Activated CD8-positive, alpha-beta T cell treated with anti-CD3 and anti-CD28 coated beads, Interleukin-2, amount 10 ng/mL, durations not matched to agents 7 days and 5 days (primary cell): ENCODE measurements at places on chromosomes 3 and 15. TPM values are rescaled to one million over a fixed set of nuclear protein-coding genes. Genes with fewer than 3 reads are reported as not detected.

Gene KCNMB2
- not detected for total RNA-seq

Gene KLF13
- 214 TPM for total RNA-seq

Gene PPP1R14D
- total RNA-seq = not detected

DNA sequence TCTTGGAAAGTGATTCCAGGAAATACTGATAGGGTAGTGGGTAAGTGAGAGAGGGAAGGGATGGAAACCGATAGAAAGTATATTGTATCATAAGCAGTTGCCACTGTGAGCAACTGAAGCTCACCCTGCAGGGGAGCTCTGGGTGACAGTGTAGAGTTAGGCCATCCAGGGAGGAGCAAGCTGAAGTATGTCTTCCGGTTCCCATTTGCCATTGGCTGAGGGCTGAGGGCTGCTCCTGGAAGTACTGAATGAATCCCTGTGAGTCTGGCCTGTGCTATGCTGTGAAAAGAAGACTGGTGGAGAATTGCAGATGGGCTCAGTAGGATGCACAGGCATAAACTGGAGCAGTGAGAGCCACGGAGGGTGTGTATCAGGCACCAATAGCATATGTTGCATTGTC is 348.3 kb downstream of the MFSD1 start:
- DNase-seq = no peak

DNA sequence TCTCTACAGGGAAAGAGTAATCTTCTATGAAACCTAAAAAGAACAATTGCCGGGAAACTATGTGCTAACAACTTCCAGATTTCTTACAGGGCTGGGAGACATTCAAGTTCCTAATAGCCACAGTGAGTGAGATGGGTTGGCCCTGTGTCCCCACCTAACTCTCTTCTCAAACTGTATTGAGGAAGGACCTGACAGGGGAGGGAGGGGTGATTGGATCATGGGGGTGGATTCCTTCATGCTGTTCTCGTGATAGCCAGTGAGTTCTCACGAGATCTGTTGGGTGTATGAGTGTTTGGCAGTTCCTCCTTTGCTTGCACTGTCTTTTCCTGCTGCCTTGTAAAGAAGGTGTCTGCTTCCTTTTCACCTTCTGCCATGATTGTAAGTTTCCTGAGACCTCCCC is 958.7 kb downstream of the AGBL1 start:
- no peak for DNase-seq

- no peak for DNase-seq
Observed at GRCh38 chr3:13074006-13074375, 762 bp upstream of the IQSEC1 start.

DNA sequence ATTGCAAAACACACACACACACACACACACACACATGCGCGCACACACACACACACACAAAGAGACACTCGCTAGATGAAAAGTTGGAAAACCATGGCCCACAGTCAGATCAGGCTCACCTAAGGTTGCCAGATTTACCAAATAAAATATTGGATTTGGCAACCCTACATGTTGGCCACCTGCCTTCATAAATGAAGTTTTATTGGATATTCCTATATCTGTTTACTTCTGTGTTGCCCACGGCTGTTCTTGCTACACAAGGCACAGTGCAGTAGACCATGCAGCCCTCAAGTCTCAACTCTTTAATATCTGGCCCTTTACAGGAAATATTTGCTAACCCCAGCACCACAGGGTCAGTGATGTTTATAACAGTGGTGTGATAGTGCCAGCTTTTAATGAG is 445.0 kb upstream of the PROK2 start:
- no peak for DNase-seq

DNA sequence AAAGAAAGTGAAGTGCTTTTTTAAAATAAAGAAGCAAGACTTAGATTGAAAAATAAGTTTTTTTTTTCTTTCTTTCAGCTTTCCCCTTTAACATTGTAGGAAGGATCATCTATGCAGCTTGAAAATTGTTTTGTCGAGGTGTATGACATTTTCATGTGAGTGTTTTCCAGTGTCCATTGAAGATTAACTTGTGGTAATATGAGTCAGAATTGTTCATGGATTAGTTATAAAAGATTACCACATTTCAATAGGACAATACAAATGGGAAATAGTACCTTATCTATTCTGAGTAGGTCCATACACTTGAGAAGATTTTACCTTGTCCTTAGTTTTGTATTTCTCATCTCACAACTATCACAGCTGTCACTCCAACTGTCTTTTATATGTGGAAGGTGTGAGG is 1234.7 kb downstream of the NSUN3 start:
- DNase-seq = no peak
